ENCODE measurements at places on chromosomes 16 and 17.

GRCh38 chr17:19270704-19271611 lies 33.8 kb downstream of the EPN2 start:
- DNase-seq = no peak

- no peak for DNase-seq
These were observed 3.6 kb downstream of the BANP start for GRCh38 chr16:87954826-87955225.

- DNase-seq = no peak
These were observed 41.0 kb downstream of the NDE1 start for GRCh38 chr16:15691046-15691445.

- peak; percentile 59 for DNase-seq
These were observed 154.5 kb downstream of the BCAS3 start for GRCh38 chr17:60832151-60832585.

- no peak for DNase-seq
These were observed 19.2 kb upstream of the HOXB13 start for GRCh38 chr17:48747445-48748363.

DNA sequence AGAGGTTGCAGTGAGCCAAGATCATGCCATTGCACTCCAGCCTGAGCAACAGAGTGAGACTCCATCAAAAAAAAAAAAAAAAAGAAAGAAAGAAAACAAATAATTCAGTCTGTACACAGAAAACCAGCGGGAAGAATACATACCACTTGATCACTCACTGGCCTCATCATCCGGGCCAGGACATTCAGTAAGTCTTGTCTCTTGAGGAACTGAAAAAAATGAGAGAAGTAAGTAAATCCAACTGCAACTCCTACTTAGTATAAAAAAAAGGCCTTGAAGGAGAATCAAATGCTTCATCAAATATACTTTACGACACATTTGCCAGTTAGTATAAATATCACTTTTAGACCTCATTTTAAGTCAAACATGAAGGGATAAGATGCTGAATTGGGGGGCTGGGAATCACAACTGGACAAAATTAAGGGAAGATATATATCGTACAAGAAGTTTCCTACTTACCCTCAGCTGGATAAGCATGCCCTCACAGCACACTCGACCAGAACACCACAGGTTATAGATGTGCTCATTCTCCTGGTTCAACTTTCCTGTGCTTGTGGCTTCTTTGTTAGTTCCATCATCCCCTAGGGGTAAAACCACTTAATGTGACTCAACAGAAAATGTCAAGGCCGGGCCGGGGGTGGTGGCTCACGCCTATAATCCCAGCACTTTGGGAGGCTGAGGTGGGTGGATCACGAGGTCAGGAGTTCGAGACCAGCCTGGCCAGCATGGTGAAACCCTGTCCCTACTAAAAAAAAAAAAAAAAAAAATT lies 12.4 kb downstream of the CCDC47 start:
- peak; percentile 22 for DNase-seq

DNA sequence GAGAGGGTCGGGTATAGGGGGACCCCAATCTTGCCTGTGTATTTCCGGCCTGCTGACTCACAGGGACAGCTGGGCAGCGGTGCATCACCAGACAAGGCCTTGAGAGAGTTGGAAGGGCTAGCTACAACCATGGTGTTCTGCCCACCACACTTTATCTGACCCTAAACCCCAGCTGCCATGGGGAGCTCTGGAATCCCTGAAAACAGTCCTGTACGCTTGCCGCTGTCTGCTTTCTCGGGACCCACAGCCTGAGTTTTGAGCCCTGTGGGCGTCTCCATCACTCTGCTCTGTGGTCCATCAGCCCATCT lies 100.4 kb upstream of the GSE1 start:
- DNase-seq = no peak

DNA sequence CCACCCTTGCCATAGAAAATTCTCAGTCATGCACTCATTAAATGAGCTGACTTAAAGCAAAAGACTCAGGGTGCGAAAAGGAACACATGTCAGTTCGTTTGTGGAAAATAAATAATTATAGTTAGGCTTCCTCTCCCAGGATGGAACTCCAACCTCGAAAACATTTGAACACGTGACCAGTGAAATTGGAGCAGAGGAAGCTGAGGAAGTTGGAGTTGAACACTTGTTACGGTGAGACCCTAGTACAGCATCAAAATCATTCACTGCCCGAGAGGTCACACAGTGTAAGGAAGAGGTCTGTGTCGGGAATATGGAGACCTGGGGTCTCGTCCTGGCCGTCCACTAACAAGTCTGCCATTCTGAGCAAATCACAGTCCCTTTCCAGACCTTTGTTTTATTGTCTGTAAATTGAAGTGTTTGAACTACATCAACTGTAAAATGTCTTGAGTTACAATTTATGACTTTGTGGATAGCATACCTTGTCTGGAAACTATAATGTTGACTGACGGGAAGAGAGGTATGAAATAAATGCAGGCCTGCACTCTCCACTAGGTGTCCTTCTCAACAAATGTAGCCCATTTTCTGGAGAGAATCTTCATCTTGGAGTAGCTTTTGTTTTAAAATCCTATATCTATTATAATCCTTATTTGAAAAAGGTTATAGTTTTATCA lies 7.7 kb downstream of the PSMD7 start:
- no peak for DNase-seq

- no peak for DNase-seq
These were observed 50.2 kb downstream of the IRX5 start for GRCh38 chr16:54980821-54981220.

Measured in inflammatory macrophage treated with lipopolysaccharide for 1 hour (primary cell).